ENCODE measurements at places on chromosomes 1 and 21.

- no peak for DNase-seq
Measured at GRCh38 chr1:37238364-37239224, 204.3 kb upstream of the GRIK3 start.

- no peak for DNase-seq
Measured at GRCh38 chr1:40868051-40868723, 6.0 kb upstream of the CITED4 start.

DNA sequence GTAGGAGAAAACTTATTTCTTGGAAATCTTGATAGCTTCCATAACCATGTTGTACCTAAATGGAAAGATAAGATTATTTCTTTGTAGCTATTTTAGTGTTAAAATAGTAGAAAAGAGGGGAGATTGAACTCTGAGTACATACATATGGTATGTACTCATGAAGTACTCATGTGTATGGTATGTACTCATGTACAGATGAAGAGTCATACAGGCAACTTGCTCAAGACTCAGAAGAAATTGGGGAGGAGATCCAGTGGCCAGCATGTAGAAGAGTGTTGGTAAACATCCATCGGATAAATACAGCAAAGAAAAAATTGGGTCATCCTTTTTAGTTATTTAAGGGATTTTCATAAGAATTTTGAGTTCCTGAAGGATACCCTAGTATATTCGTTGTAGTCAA, 29.0 kb downstream of the MDM4 start:
- no peak for DNase-seq

- no peak for DNase-seq
Measured at GRCh38 chr1:39124282-39124681, 80.2 kb upstream of the MACF1 start.

DNA sequence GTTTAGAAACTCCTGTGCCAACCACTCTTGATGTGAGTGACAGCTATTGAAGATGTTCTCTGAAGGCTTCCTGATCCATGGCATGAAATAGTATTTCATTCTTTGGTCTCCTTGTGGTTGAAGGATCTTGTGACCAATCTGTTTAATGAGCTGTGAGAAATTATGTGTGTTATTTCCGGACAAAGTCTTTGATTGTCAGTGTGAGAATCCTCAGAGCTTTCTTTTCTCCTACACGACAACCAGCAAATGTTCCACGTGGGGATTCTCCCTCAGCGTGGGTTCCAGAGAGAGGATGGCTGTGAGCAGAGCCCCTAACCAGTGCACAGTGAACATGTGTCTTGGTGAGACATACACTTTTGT, 45.0 kb upstream of the HOOK1 start:
- no peak for DNase-seq

DNA sequence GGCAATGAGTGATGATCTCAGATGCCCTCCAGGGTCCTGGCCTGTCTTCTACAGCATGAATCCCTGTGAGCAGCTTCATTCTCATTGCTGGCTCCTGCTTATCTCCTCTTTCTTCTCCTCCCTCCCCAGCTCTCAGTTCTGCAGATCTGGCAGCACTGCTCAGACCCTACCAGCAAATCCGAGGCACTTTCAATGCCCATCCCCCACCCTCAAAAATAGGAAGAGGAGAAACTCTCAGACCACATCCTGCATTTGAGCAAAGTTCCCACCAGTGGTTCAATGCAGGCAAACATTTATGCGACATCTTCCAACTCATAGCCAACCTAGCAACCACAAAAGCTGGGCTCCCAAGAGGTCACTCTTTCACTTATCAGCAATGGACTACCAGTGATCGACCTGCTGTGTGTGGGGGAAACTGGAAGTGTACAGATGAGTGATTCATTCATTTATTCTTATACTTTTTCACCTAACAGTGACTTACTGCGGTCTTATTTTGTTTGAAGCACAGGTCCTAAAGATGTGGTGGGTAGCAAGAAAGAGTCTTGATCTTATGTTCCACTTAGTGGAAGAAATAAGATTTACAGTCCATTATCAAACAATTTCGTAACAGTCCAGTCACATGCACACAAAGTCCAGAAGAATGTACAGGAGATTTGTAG, 5.8 kb upstream of the CHI3L2 start:
- DNase-seq = no peak

DNA sequence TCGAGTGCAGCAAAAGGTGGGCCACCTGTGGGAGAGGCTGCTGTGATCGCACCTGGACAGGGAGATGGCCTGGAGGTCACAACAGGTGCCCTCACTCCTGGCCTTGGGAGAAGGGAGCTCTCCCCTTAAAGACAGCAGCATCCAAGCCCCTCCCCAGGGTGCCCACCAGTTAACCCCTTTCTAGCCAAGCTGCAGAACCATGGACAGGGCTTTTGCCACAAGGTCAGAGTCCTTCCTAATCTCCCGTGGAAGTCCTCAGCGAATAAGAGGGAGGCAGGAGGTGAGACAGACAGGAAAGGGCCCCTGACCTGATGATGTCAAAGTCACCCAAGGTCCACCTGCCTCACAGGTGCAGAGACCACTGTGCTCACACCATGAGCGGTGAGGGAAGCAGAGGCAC, 1.7 kb downstream of the CNTN2 start:
- no peak for DNase-seq
